ENCODE measurements at places on chromosomes 1 and 21.
A peak's percentile ranks its signal among the peaks of the same experiment; 100 is the strongest.

DNA sequence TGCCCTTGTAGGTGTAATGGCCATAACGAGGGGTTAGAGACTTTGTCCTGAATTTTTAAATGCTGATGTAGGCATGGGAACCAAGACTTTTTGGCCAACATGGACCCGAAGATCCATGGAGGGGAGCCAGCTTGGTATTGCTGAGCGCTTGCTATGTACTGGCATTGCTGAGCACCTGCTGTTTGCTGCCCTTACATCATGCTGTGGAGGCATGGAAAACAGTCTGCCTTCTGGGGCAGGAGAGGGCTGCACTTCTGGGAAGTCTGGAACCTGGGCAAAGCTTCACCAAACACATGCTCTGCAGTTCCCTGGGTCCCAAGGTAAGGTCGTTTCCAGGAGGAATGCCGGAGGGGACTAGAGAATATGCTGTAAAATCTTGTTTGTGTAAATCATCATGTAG lies 86.3 kb upstream of the CNIH3 start:
- DNase-seq, result no peak

DNA sequence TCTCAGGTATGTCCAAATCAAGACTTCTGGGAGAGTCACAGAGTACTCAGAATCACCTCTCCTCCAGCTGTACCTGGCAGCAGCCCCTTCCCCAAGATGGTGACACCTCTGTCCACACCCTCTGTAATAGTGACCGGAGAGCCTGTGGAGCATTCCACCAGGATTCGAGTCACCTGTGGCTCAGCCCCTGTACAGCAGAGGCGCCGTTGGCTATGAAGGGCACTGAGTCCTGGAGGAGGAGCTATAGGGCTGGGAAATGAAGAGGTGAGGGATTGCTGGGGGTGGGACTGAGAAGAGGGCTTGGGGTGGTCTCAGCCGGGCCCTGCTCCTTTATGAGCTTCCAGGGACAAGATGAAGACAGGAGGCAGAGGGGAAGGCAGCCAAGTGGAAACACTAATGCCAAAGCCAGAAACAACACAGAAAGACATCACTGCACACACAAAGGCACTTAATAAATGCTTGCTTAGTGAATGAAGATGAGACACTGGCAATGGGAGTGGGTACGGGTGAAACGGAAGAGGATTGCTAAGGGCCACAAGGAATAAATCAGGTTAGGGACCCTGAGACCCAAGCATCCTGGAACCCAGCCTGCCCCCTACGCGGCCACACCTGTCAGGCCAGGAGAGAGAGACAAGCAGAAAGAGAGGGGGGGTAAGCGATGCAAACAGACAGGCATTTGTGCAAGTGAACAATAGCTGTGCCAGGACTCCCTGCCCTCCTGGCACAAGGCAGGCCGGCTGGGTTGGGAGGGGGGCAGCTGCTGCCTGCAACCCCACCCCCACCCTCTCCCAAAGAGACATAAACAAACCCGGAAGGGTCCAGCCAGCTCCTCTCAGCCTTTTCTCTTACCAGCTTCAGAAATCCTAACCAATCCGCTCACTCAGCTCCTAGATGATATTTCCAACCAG lies 3.9 kb downstream of the ARHGEF2 start:
- no peak for DNase-seq

DNA sequence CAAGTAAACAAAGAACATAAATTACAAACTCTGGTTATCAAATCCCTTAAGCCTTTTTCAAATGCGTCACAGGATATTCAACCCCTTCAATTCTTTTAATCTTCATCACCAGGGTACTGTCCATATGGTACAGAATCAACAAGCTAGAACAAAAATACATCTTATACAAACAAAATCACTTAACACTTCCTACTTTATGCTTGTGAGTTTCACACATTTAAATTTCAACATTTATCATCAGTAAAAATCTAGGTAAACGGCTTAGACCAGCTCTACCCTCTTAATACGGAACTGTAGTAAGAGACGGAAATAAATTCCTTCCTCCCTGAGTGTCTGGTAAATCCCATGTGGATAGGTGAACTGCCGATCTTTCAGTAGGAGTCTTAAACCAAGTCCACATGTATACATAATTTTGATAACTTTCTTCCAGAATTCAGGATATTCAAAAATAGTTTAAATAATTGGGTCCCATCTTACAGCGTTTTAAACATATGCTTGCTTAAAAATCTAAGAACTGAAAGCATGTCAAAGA lies 1.0 kb downstream of the CCDC181 start:
- DNase-seq, result no peak

DNA sequence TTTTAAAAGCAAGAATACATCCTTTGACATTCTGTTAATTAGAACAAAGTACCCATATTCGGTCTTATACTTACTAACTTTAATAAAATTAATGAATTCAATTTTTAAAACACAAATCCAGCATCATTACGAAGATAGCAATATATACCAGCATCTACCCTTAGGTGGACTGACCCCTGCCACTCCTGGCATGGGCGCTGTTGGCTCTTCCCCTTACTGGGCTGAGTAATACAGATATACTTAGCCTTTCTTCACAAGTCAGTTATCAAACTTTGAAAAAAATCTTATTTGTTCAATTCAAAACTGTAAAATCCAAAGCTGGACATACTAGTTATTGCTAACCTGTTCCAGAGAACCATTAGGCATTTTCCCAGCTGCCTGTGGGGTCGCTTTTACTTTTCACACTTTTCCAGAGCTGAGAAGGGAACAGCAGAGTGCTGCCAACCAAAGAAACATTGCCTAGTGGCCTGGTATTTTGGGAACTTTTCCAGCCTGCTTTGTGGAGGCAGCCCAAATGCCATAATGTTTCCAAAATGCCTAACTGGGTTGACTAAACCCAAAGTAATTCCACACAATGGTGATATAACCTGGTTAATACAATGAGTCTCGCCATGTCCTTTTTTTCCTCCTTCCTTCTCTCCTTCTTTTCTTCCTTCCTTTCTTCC lies 424.7 kb upstream of the ADGRL2 start:
- DNase-seq, result no peak

DNA sequence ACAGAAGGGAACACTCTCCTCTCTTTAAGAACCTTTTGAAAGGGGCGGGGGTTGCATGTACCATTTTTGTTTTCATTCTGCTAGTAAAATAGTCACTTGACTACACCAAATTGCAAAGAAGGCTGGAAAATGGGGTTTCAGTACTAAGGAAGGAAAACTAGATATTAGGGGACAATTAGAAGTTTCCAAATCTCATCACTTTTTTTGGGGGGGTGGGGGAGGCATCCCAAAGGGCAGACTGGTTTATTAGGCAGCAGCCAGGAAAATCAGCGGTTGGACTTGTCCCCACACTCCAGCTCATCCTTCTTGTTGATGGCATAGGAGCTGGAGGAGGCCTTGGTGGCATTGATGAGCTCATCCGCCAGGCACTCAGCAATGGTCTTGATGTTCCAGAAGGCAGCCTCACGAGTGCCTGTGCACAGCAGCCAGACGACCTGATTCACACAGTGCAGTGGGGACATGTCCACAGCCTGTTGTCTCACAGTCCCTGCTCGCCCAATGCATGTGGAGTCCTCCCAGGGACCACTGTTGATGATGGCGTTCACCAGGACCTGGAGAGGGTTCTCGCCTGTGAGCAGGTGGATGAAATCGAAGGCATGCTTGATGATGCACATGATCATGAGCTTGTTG lies 1.7 kb upstream of the TMEM50B start:
- DNase-seq, result no peak

GRCh38 chr21:37367703-37368540 lies 1.3 kb downstream of the DYRK1A start:
- DNase-seq, result peak; percentile 38

DNA sequence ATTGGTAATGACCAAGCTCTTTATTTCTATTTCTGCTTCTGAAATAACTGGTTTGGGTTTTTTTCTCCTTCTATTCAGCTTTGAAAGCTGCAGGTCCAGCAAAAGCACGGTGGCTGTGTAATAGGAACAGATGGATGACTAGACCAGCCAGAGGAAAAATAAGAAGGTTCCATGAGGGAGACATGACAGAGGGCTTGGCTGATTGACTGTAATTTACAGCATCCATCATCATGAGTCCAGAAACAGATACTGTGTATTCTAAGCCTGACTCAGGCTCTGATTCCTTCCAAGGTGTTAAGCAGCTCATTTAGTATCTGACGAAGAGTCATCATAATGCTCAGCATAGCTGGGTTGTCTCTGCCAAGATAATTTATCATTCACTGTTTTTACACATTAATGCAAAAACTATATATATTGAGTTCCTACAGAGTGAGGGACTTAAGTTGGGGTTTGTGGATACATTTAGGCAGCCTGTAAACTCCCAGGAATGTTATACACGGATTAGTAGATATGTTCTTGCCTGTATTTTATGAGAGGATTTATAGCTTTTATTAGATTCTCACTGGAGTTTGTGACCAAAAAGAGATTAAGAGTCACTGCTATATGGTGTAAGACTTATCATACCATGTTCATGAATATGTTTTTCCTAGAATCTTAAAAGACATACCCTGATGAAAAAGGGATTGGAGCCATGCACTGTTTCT lies 72.6 kb downstream of the SGIP1 start:
- no peak for DNase-seq

All from stimulated activated CD4-positive, alpha-beta T cell treated with anti-CD3 and anti-CD28 coated beads, Interleukin-4, amount 100 ng/mL, for 4 hours (primary cell).